ENCODE measurements at places on chromosomes 2 and 18.
A peak's percentile ranks its signal among the peaks of the same experiment; 100 is the strongest.

DNA sequence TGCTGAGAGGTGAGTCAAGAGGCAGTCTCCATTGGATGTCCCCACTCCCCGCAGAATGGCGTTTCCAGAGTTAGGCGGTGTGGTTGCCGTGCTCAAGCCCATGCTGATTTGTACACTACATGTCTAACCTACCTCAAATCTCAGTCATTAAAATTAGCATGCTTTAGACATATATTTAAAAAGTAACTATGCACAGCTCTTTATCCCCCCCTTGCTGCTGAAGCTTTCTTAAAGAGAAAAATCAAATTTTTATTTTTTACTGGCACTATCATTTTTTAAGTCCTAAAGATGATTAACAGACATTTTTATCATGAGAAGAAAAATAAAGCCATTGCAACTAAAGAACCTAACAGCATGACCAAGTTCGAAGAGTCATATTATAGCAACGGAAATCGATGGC lies 42.9 kb downstream of the BOLA3 start:
- DNase-seq, result no peak

- no peak for DNase-seq
Observed at GRCh38 chr2:219643788-219644398, 16.5 kb downstream of the SLC4A3 start.

- peak; percentile 61 for DNase-seq
Observed at GRCh38 chr2:136022396-136023146, 37.1 kb upstream of the DARS1 start.

GRCh38 chr2:171347591-171348032 lies 86.2 kb downstream of the METTL8 start:
- DNase-seq, result no peak

- no peak for DNase-seq
Observed at GRCh38 chr2:145284551-145284950, 764.6 kb upstream of the ZEB2 start.

DNA sequence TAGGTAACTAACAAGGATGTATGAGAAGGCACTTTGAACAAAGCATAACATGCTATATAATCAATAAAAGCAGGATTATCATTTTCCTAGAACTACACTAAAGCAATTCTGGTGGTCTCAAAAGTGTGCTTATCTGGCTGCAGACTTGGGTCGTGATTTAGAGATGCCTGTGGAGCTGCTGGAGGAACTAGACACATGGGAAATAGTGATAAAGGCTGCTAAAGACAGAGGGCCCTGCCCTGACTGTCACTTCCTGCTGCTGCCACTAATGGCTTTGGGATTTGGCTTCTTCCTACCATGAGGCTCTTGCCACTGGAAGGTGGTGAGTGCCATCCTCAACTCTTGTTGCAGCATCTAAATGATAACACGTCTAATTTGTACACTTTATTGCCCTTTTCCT lies 22.5 kb downstream of the TMEM178A start:
- DNase-seq, result peak; percentile 51

- DNase-seq, result peak; percentile 45
Observed at GRCh38 chr2:62391696-62392095, 114.3 kb downstream of the TMEM17 start.

- DNase-seq, result no peak
Observed at GRCh38 chr2:105581555-105581944, 163.2 kb upstream of the NCK2 start.

DNA sequence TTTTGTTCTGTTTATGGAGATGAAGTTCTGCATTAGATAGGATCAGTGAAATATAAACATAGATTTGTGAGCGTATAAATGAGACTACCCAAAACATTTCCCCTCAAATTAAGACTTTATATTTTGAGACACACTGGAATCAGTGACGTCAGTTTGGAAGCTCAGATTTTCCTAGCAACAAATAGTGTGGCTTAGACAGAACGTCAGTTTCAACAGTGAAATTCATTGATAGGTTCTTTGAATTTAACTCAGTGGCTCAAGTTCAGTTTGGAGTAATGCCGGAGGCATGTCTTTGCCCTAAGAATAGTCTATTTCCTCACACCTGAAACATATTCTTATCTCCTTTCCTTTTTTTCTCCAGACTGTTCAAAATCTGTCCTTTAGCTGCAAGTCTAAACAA lies 113.6 kb upstream of the ARHGAP15 start:
- no peak for DNase-seq

DNA sequence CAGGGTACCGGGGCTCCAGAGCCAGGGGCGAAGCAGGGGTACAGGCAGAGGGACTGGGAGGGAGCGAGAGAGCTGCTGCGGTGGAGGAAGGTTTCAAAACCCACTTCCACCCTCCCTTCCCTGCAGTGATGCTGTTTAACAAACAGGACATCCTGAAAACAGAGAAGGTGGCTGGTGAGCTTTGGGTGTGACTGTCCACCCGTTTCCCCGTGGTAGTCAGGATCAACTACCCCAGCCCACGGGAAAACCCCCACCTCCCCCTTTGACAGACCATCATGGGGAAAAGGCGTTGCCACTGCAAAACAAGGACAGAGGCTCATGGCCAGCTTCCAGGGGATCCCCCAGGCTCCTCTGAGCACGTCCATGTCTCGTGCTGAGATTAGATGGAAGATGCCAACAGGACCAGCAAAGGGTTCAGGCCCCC lies 12.9 kb downstream of the TMEM185B start:
- DNase-seq, result no peak

- DNase-seq, result no peak
Observed at GRCh38 chr2:173106959-173107628, 31.4 kb downstream of the MAP3K20 start.

- peak; percentile 36 for DNase-seq
Observed at GRCh38 chr2:222332116-222332515, 33.3 kb upstream of the PAX3 start.

DNA sequence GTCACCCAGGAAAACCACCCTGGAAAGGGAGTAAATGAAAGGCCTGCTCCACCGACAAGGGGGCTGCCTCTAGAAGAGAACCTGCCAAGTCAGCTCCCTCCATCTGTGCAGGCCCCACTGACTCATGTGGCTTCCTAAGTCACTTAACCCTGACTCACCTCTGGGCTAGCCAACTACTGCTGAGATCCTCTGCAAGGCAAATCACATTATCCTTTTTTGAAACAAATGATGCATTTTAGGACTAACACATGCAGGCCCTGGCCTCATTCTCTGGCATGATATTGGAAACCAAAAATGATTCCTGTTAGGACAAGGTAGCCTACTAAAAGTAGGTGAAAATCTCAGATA lies 474.6 kb downstream of the EPHA4 start:
- no peak for DNase-seq

- no peak for DNase-seq
Observed at GRCh38 chr2:236196366-236196765, 28.2 kb upstream of the GBX2 start.

DNA sequence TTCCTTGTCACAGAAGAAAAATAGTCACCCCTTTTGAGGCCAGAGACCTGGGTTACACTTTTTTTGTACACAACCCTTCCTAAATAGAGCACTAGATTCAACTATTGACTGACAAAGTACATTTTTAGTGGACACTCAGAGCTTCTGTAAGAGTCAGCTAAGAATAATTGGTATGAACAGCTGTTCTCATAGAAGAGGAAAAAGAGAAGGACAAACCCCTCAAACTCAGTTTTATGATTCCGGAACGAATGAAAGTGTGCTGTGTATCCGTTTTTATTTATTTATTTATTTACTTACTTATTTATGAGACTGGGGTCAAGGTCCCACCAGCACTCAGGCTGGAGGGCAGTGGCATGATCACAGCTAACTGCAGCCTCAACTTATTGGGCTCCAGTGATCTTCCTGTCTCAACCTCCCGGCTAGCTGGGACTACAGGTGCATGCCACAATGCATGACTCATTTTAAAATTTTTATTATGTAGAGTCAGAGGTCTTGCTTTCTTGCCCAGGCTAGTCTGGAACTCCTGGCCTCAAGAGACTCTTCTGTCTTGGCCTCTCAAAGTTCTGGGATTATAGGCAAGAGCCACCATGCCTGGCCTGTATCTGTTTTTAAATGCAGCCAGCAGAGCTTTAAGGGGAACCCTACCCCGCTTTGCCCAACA lies 36.0 kb upstream of the FZD5 start:
- no peak for DNase-seq

All from KBM-7 (cell line).